Body of pancreas (tissue), 4 donors: ENCODE measurements at places on chromosomes 13 and 19.

DNA sequence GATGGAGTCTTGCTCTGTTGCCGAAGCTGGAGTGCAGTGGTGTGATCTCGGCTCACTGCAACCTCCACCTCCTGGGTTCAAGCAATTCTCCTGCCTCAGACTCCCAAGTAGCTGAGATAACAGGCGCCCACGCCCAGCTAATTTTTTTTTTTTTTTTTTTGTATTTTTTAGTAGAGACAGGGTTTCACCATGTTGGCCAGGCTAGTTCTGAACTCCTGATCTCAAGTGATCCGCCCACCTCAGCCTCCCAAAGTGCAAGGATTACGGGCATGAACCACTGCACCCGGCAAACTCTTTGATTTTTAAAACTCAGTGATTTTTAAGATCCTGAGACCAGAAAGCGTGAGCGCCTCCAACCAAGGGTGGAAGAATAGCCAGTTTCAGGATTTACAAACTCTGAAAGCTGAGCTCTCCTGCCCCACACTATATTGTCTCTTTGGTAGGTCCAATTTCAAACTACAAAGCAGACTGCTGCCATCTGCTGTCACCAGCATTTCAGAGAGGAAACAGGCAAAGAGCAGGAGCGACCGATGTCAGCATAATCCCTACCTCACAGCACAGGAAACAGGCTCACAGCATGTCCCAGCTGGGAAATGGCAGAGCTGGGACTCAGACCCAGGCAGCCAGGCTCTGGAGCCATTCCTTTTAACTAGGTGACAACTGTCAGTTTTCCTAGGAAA, 9.2 kb downstream of the NOSIP start:
- no peak for DNase-seq

GRCh38 chr13:37485756-37486155, 112.8 kb downstream of the POSTN start:
- DNase-seq = no peak

DNA sequence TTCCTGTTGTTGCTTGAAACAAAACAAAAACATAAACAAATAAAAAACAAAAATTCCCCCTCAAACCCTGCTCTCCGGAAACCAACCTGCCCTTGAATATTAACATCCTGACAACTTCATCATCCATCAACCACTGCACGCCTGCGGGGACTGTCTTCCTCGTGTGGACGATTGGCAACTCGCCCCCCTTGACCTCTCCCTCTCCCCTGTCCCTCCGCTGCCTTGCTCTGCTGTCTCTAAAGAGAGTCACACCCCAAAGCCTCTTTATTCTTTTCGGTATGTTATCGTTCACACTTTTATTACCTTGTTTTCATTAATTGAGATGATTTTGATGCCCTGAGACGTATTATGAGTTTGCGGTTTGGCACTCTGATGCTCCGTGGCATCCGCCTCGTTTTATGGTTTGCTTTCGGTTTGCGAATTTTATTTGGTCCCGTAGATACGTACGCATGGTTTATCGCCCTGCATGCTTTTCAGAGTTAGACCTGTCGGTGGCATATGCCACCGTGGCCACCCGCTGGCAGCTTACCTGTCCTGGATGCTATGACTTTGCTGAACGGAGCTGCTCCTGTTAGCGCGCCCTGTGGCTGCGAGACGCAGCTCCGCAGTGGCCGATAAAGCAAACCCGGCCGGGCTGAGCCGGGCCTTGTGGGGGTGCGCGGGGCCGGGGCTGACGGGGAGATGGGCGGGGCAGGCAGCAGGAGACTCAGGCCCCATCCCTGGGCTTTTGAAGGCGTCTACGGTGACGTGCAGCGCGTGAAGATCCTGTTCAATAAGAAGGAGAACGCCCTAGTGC, 10.6 kb downstream of the PTBP1 start:
- no peak for DNase-seq

- DNase-seq = no peak
Observed at GRCh38 chr13:36413161-36413560, 19.1 kb upstream of the CCNA1 start.

DNA sequence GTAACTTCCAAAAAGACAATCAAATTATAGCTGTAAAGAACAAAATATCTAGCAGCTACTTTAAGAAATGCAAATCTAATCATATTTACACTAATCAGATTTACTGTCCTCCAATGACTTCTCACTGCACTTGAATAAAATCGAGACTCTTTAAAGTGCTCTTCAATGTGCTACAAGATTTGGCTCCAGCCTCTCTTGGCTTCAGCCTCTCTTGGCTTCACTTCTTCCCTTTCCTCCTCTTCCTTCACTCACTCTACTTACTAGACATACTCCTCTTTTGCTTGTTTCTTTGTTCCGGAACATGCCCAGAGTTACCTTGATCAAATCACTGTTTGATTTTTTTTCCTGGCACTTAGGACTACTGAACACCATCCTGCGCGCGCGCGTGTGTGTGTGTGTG, 495.4 kb downstream of the LMO7 start:
- no peak for DNase-seq

GRCh38 chr19:4589579-4590410, 30.3 kb upstream of the SEMA6B start:
- DNase-seq = no peak

DNA sequence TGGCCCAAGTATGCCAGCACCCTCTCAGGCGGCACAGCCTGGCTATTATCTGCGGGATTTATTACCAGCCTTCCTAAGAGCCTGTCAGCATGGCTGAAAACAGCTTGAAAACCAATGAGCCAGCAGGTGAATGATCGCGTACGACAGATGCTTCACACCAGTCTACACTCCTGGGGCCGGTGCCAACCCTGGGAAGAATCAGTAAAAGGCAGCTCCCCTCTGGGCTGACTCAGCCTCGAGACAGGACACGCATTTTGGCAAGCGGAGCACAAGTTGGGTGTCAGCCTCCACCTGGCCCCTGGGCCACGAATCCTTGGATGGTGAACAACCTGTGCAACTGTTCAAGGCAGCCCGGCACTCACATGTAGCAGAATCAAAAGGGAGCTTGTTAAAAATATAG, 15.6 kb downstream of the EMP3 start:
- DNase-seq = peak; percentile 35

DNA sequence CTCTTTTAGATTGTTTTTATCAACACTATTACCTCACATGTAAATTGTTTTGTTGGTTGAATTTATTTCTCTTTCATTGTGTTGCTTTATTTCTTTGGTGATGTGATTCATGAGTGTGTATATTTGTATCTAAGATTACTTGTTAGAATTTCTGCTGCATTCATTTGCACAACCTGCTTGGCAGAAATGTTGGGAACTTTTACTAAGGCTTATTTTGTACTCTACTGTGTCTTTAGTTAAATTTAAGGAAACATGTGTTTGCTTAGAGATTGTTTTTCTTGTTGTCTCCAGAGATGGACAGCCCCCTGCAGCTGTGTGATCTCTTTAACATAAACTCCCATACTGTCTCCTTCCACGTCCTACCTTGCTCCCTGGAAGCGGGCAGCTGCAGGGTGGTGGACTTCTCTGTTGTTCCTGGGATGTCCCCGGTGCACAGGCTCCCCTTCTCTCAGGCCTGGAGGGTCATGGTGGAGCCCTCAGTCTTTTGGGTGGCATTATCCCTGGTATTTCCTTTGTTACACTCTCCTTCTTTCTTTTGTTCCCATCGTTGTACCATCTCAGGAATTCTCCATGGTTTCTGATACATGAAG, 212.0 kb upstream of the SPRY2 start:
- DNase-seq = no peak

GRCh38 chr13:88701551-88701950, 1030.4 kb downstream of the SLITRK5 start:
- no peak for DNase-seq

GRCh38 chr19:442085-442484, 18.7 kb downstream of the SHC2 start:
- no peak for DNase-seq

DNA sequence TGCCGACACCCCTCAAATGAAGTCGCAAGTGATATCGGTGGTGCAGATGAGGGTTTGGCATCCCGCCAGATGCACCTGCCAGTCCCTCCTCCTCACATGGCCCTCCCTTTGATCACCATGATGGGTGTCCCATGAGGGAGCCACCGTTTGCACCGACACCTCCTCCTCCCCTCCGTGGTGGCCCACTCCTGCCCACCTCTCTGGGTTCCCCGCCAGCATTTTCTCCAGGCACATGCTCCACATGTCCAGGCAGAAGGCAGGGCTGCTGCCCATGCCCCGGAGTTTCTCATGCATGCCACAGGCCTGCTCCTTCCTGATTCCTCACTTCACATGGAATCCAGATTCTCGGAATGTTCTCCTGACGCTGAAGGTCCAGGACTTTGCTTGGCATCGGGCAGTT, 49.3 kb downstream of the COL4A2 start:
- DNase-seq = no peak

DNA sequence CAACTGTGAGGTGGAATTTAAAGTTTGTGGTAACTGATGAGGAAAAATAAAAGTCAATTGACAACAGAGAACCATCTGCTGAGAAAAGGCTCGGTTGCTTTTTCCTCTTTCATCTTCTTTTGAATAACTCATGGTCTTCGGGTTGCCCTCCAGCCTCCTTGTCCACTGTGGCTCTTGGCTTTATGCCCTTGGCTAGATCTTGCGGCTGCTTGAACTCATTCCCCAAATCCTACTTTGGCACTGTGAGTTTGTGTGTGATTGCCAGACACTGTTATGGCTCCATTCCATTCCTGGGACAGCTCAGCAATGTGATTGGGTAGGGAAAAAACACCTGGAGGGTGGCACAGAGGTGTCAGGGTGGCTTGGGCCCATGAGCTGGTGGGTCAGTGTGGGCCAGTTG, 387.4 kb downstream of the DLEU7 start:
- DNase-seq = no peak

GRCh38 chr13:52992110-52992509, 36.5 kb upstream of the OLFM4 start:
- no peak for DNase-seq

GRCh38 chr13:26300140-26300539, 46.2 kb downstream of the CDK8 start:
- no peak for DNase-seq

GRCh38 chr19:5536337-5536894, 31.3 kb downstream of the TINCR start:
- DNase-seq = peak; percentile 75

DNA sequence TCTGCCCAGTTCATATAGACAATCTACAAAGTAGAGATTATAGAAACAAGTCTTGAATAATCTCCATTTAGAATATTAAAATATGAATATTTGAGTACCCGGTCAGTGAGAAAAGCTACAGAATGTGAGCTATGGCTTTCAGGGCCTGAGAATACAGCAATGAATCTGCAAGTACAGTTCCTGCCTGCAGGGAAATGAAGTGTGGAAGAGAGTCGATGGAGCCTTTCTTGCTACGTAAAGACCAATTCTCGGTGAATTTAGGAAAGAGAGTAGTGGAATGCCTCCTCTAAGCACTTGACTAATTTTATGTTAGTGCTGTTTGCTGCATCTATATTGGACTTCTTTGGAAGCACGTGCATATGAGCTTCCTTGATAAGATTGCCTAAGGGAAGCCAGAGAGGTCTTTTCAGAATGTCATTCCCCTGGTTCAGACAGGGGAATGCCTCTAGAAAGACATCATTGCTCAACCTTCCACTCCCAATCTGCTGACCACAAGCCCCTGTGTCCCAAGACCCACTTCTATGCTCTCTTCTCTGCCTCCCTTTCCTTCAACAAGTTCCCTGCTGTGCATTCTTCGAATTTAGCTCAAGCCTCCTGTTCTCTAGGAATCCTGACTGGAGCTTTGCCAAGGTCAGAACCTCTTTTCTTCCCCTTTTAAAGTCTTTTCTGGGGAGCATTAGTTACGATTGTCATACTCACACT, 41.9 kb downstream of the GPC6 start:
- no peak for DNase-seq

GRCh38 chr13:49146950-49147355, 73.2 kb upstream of the MLNR start:
- DNase-seq = no peak

- DNase-seq = no peak
Observed at GRCh38 chr13:37601648-37602440, 3.3 kb upstream of the POSTN start.

- DNase-seq = peak; percentile 67
Observed at GRCh38 chr19:46786236-46787039, 2.0 kb downstream of the SLC1A5 start.

- no peak for DNase-seq
Observed at GRCh38 chr19:3780786-3781304, 5.3 kb downstream of the MATK start.

DNA sequence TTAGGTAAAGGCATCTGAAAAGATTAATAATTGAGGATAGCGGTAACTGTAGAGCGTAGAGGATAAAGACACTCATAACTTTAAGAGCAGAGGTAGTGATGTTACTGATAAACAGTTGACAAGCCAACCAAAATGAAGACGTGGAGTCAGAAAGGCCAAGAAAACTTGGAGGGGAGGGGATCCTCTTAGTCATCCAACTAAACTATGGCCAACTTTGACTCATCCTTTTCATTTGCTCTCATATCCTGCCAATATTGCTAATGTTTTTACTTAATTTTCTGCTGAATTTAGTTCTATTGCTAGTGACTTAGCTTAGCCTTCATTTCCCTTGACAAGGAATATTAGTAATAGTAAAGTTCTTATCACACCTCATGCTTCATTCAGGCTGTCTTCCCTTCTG, 13.4 kb downstream of the ITGBL1 start:
- DNase-seq = no peak

GRCh38 chr13:41028051-41028450, 8.9 kb upstream of the ELF1 start:
- DNase-seq = no peak

DNA sequence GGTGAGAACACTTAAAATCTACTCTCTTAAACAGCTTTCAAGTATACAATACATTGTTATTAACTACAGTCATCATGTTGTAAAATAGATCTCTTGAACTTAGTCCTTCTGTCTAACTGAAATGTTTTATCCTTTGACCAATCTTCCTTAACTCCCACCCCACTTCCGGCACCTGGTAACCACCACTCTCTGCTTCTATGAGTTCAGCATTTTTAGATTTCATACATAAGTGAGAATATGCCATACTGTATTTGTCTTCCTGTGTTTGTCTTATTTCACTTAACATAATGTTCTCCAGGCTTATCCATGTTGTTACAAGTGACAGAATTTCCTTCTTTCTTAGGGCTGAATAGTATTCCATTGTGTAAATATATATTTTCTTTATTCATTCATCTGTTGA, 144.1 kb upstream of the TRPC4 start:
- no peak for DNase-seq

- no peak for DNase-seq
Observed at GRCh38 chr13:19838865-19839275, 24.6 kb downstream of the ZMYM5 start.

GRCh38 chr13:104301171-104301975, 1235.2 kb upstream of the SLC10A2 start:
- no peak for DNase-seq

DNA sequence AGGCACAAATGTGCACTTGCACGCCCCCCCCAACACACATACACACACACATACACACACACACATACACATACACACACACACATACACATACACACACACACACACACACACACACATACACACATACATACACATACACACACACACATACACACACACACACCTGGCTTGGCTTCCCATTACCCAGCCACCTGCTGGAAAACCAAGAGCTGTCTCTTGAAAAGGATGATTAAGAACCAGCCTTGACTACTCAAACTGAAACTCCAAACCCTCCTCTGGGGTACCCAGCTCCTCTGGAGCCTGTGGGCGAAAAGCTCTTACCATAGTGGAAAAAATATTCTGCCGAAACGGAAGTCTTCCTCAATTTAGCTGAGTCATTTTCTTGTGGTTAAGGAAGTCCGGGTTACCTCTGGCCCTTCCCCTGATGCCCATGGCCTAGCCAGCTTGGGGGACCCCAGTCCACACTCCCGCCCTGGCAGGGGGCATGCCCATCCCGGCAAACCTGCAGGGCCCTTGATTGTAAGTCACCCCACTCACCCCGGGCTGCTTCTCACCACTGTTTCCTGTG, 21.9 kb downstream of the CEBPA start:
- no peak for DNase-seq

GRCh38 chr19:40604647-40605215, 3.6 kb downstream of the LTBP4 start:
- DNase-seq = peak; percentile 53
